Omental fat pad (tissue), 4 donors: ENCODE measurements at places on chromosomes 3 and 15.

GRCh38 chr3:119510690-119511089 lies 12.3 kb downstream of the TIMMDC1 start:
- DNase-seq: no peak

DNA sequence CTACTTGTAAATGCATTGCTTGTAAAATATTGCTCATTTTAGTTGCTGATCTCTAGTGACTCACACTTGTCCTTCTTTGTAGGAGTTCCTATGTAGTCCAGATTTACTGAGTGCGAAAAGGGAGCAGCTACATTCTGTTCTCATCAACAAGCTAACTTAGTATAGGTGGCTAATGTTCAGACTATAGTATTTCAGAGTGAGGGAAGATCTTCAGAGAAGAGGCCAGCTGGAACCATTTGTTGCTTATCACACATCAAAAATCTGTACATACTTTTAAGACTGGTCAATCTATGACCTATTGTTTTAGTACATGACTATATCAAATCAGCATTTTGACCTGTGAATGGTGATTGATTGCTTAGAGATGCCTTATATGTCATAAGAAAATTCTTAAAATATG lies 71.3 kb upstream of the THSD4 start:
- DNase-seq: no peak

GRCh38 chr3:73576999-73577461 lies 47.7 kb downstream of the PDZRN3 start:
- DNase-seq: no peak

DNA sequence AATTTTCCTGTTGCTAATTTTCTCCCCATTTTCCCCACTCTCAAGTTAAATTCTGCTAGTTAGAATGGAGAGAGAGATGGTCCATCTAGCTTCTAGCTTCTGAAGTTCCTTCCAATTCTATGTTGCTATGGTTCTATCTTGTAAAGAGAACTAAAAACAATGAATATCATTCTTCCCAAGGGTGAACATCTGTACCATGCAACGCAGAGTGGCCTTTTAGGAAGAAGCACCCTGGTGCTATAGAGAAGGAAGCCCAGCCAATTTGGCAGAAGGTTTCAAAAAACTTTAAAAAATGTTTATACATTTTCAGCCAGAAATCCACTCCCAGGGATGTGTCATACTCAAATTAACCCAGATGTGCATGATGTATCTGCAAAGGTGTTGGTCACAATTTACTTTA lies 149.1 kb downstream of the SEMA6D start:
- no peak for DNase-seq

- no peak for DNase-seq
Measured at GRCh38 chr3:134883697-134884385, 88.8 kb downstream of the EPHB1 start.

DNA sequence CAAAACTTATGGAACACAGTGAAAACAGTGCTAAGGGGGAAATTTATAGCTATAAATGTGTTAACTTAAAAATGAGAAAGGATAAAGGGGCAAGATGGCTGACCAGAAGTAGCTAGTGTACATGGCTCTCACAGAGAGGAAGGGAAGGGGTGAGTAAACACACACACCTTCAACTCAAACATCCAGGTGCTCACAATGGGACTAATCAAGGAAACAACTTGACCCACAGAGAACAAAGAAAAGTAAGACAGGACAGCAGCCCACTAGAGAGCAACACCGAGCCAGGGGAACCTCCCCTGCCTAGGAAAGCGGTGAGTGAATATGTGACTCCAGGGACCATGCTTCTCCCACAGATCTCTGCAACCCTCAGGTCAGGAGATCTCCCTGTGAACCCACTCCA lies 85.0 kb upstream of the UBP1 start:
- no peak for DNase-seq

DNA sequence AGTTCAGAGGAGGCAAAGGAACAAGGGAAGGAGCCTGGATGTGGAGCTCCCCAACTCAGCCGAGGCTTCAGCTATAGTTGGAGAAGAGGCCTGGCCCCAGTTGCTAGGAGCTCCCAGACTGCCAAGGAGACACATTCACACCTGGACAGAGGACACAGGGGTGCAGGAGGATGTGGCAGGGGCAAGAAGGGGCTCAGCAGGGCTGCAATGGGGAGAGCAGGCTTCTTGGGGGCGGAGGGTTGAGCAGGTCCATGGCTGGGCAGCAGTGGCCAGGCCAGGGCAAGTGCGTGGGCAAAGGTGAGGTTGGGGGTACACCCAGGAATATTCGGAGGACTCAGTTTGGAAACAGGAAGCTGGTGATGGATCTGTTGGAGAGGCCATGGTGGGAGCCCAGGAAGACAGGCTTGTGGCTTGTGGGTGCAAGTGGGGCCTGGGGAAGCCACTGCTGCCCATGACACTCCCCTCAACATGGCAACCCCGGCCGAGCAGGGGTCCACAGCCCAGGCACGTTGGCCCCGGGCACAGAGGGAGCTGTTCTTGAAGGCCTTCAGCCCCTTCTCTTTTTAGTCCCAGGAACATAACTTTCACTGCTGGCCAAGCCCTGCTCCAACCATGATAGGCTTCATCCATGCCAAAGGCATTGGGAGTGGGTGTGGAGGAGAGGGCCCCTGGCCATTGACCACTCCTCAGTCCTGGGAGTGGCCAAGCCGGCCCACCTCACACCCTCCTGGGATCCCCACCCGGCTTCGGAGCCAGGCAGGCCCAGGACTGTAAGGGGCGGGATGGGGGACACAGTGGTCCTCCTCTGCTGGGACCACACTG lies 33.3 kb downstream of the TSPAN3 start:
- DNase-seq: no peak

GRCh38 chr15:38810686-38811085 lies 246.1 kb upstream of the RASGRP1 start:
- DNase-seq: no peak

DNA sequence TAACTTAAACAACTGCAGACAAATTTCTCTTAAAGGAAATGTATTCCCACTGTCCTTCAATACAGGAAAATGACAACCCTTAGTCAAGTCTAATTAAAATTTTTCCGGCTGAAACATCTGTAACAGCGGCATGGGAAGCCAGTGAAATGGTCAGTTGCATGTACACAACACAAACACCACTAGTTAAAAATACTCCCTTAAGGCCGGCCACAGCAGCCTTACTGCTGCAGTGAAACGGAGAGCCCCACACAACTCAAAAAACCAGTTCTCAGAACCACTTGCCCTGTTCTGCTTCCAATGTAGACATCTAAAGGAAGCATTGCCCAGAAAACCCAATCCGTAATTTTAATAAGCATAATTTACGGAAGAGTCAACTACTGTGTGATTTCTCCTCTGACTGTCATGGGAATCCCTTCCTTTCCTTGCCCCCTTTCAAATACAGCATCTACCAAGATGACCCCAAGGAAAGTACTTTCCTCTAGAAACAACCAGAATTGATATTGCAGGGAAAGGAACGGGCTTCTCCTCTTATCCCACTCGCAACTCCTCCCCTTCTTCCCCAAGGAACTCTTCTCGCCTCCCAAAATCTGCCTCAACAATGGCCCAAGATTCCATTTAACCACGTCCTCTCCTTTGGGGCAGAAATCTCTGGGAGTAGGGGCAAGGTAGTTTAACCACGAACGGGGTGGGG lies 1.6 kb downstream of the FBN1 start:
- DNase-seq: no peak

GRCh38 chr3:35639254-35640186 lies at the start of gene ARPP21:
ARPP21 (plus strand) TSS chr3:35639525; CDS start chr3:35681752, 42,227 bp downstream.
- DNase-seq: no peak

GRCh38 chr3:146314871-146315270 lies 64.0 kb upstream of the PLSCR4 start:
- no peak for DNase-seq

DNA sequence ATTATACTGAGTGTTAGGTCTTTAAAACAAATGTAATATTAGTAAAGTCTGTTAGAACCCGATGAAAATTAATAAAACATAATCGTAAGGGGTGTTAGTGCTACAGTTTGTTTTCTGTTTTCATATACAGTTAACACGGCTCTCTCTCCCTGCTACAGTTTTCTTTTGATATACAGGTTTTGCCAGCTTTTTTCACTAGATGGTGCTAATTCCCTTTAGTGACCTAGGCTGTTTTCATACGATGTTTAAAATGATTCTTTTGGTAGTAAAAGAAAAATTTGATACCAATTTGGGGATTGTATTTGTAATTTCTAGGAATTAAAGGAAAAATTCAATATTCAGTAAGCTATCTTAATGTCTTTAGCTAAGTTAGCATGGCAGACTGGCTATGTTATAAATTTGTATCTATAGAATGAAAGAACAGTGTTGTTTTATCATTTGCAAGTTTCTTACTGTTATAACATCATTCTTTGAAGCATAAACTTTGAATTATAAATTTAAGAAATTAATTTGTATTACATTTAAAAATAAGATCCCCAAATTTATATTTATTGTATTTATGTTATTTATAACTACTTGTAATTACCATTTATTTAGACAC lies 11.5 kb downstream of the APH1B start:
- no peak for DNase-seq

GRCh38 chr3:29382409-29382808 lies 101.5 kb downstream of the RBMS3 start:
- DNase-seq: no peak

DNA sequence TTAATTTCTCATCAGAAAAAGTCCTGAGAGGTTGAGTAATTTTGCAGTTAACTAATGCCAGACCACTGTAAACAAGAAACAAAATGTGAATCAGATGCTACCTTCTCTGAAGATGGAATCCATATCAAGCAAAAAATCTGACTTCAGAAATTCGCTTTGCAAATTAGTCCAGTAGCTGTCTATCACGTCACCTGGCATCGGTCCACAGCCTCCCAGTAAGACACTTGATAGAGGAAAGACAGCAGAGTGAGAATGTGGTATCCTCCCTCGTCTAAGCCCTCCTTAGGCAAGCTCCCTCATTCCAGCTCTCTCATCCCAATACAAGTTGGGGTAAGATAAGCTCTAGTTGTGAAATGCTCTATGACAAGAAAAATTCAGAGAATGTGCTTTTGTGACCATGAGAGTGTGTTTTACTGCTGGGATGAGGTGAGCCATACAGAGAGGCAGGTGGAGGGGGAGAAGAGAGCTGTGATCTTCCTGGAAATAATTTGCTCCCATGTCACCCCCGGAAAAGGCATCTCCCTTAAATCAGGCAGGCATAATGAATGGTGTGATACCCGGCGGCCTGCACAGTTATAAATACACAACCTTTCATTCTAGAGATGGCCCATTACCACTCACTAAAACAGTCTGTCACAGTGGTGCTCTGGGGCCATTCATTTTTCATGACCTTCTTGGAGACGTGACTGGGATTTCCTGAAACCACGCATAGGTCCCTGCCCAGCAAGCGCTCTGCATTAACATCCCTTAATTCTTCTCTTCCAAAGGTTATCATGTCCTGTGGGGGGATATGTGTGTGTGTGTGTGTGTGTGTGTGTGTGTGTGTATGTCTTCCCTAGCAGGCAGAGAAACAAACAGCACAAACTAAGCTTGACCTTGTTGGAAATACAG lies 602.0 kb upstream of the KCNMB2 start:
- DNase-seq: peak; percentile 70

- no peak for DNase-seq
Measured at GRCh38 chr15:69675731-69676130, 223.1 kb downstream of the RPLP1 start.
